ENCODE measurements at places on chromosomes 7 and 10. TPM values are rescaled to one million over a fixed set of nuclear protein-coding genes. Genes with fewer than 3 reads are reported as not detected.

The NKX1-2 gene
- not detected for total RNA-seq

GRCh38 chr10:49395741-49396665 is at the start of gene DRGX:
DRGX (minus strand) TSS chr10:49396089; CDS start chr10:49395440, 649 bp downstream.
- no peak for DNase-seq

- no peak for DNase-seq
Measured at GRCh38 chr7:36545291-36545690, 155.6 kb downstream of the ANLN start.

GRCh38 chr7:30888747-30889146 is 22.9 kb upstream of the AQP1 start:
- no peak for DNase-seq

GRCh38 chr7:104175361-104175984 is 32.3 kb downstream of the ORC5 start:
- DNase-seq = no peak

The OR2A42 gene
- total RNA-seq = not detected

DNA sequence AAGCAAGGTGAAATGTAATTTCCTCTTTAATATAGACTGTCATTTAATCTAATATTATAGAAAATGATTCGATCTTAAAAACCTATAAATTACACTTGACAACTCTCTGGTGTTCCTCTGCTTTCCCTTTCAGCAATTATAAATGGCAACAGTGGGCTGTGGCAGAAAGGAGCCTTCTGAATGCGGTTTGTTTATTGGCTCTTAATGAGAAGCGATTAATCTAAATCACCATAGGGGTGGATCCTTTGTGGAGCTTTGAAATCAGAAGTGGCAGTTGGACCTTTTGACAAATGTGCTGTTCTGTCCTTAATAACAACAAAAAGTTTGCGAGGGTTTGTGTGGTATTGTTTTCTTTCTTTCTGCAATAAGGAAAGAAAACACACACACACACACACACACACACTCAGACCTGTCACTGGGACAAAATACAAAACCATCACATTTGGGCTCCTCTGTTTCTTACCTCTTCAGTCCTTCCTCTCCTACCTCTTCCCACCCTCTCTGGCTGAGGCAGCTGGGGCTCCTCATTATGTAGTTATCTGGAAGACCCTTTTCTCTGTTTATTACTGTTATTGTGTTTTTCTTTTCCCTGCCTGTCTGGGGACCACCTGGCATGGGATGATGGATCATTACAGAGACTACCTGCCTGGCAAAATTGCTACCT is 316.2 kb downstream of the SORCS3 start:
- no peak for DNase-seq

DNA sequence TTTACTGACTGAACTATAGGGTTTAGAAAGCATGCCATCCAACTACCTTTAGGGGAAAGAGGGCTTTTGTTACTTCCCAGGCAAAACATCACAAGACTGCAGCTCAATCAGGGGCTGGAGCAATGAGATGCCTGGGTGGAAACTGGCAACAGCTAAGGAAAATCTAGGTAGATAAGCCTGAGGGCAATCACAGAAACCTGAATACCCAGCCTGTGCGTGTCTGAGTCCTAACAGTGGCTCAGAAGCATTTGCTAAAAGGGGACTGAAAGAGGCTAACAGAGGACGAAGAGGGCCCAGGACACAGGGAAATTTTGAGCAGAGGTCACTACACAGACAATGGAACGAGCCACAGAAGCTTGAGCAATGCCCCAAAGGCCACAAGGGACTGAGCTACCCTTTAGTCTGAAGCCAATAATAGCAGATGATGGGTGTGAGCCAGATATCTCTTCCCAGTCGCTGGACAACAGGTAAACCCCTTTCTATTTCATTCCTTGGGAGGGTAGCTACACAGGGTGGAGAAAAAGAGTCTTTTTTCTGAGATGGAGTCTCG is 79.1 kb downstream of the ITGA8 start:
- DNase-seq = no peak

GRCh38 chr7:51732951-51733350 is 416.3 kb upstream of the COBL start:
- DNase-seq = no peak

GRCh38 chr10:63208986-63209385 is 75.9 kb downstream of the NRBF2 start:
- DNase-seq = no peak

DNA sequence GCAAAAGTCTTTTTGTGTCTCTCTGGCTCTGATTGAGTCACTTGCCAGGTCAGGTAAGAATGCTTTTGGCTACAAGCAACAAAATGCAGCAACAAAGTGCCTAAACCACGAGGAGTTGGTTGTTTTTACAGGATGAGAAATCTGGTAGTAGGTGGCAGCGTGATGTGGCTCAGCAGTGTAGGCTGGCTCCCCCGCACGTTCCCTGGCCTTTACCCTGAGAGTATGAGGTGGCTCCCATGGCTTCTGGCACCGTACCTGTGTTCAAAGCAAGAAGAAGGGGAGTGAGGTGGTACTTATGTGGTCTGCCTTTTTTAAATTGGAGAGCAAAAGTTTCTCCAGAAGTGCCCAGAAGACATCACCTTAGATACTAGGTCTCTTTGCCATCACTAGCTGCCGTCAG is 11.7 kb downstream of the PRKRIP1 start:
- DNase-seq = no peak

GRCh38 chr7:6556196-6556595 is 4.9 kb upstream of the GRID2IP start:
- DNase-seq = no peak

The JAKMIP3 gene
- 2.0 TPM for total RNA-seq

GRCh38 chr10:131997366-131998049 is 15.8 kb upstream of the BNIP3 start:
- peak; percentile 75 for DNase-seq

The GPR141 gene
- 0.64 TPM for total RNA-seq

The ADIRF gene
- total RNA-seq = 41.8 TPM

- DNase-seq = no peak
Measured at GRCh38 chr7:22715969-22716368, 11.0 kb upstream of the IL6 start.

GRCh38 chr10:28410420-28411135 is 107.7 kb upstream of the MPP7 start:
- no peak for DNase-seq

DNA sequence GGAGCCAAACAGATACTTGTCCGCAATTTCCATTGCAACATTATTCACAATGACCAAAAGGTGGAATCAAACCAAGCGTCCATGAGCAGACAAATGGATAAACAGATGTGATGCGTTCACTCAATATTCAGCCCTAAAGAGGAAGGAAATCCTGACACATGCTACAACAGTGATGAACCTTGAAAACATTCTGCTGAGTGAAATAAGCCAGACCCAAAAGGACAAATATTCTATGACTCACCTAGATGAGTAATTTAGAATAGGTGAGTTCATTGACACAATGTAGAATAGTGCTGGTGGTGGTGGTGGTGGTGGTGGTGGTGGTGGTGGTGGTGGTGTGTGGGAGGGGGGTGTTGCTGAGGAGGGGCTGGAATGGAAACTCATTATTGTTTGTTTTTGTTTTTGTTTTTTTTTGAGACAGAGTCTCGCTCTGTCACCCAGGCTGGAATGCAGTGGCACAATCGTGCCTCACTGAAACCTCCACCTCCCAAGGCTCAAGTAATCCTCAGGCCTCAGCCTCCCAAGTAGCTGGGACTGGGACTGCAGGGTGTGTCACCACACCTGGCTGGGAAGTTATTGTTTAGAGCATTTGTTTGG is 28.6 kb downstream of the SMKR1 start:
- no peak for DNase-seq

DNA sequence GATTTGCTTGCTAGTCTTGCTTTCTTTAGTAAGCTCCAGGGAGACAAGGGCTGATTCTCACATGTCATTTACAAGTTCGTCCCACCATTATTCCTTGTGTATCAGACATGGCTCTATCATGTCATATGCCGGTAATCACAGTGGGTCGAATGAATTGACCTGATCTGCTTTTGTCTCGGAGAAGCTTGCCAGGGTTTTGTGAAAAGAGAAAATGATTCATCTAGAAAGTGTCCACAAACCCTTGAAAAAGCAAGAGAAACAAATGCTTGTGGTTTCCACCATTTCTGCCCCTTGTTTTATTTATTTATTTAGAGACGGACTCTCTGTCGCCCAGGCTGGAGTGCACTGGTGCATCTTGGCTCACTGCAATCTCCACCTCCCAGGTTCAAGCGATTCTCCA is 278.5 kb downstream of the TCF7L2 start:
- no peak for DNase-seq

The ARHGAP12 gene
- total RNA-seq = 21.1 TPM

The ZNF467 gene
- 7.8 TPM for total RNA-seq

GRCh38 chr10:125146791-125147579 is 13.4 kb downstream of the CTBP2 start:
- DNase-seq = no peak

- no peak for DNase-seq
Measured at GRCh38 chr7:124403587-124403986, 362.0 kb downstream of the GPR37 start.

GRCh38 chr7:126436213-126436868 is 816.4 kb downstream of the GRM8 start:
- DNase-seq = no peak

GRCh38 chr7:86199881-86200614 is 443.7 kb upstream of the GRM3 start:
- DNase-seq = no peak

The TPST1 gene
- 6.0 TPM for total RNA-seq

The TCAF2 gene
- 0.52 TPM for total RNA-seq

- DNase-seq = peak; percentile 31
Measured at GRCh38 chr7:128323459-128324367, 20.0 kb downstream of the RBM28 start.

DNA sequence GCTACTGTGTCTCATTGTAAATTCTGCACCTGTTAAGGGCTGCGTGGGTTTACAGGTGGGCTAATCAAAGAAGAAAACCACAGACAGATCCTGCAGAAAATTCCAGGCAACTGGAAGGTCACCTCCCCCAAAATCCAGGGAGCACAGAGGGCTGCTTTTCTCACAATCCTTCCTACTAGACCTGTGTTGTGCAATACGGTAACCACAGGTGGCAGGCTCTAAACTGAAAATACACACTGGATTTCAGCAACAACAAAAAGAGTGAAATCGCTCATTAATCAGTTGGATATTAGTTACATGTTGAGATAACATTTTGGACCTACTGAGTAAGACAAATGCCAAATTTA is 83.2 kb downstream of the SLC16A9 start:
- no peak for DNase-seq

- no peak for DNase-seq
Measured at GRCh38 chr10:130470286-130470685, 334.1 kb downstream of the GLRX3 start.

The PHF14 gene
- total RNA-seq = 16.4 TPM

The GIMAP2 gene
- 6.9 TPM for total RNA-seq

DNA sequence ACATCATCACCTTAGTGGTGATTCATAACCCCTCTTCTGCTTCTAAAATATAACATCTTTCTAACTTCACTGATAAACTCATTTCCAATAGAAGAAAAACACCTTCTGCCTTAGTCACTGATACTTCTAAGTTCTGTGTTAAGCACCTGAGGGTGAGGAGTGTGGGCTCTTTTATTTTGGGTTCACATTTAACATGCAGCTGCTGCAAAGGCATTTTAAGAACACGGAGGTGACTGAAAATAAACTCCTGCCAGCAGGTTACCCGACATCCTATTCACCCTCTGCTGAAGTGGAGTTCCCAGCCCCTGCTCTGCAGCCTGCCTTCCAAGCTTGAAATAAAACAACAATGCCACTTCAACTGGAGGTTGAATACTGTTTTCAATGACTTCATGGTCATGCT is 202.9 kb upstream of the PLXNA4 start:
- DNase-seq = no peak

GRCh38 chr7:101628522-101628921 is 574 bp downstream of the MYL10 start:
- no peak for DNase-seq

DNA sequence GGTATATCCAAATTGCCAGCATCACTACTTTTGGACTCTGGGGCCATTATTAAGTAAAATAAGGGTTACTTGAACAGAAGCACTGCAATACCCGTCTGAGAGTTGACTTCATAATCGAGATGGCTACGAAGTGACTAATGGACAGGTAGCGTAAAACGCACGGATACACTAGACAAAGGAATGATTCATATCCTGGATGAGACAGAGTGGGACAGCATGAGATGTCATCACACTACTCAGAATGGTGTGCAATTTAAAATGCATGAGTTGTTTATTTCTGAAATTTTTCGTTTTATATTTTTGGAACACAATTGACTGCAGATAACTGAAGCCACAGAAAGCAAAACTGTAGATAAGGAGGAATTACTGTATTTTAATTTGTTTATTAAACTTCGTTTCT is 421.5 kb upstream of the LRGUK start:
- DNase-seq = no peak

- DNase-seq = no peak
Measured at GRCh38 chr7:140360697-140361229, 37.6 kb downstream of the SLC37A3 start.

DNA sequence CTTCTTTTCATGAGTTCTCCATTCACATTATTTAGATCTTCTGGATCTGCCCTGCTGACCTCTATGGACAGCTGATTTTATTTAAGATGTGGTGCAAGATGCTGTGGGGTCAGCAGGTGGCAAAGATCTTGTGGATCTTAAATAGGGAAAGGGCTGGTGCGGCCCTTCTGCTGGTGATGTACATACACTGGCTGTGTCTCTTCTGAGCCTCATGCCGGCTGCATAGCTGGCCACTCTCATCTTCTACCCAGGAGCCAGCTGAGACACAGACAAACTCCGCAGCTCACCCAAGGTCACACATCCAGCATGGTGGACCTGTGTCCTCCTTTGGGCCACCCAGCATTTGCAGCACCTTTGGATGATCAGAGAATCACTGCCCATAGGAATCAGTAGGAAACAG is 9.7 kb downstream of the RBP3 start:
- DNase-seq = no peak

The ZNF853 gene
- total RNA-seq = 11.1 TPM

The WAPL gene
- total RNA-seq = 22.2 TPM

The CACNA2D1 gene
- 48.1 TPM for total RNA-seq

GRCh38 chr10:191703-192518 is 56.7 kb downstream of the ZMYND11 start:
- no peak for DNase-seq
